ENCODE measurements at places on chromosomes 2 and 18.

- no peak for DNase-seq
Measured at GRCh38 chr2:233081731-233082221, 21.6 kb downstream of the INPP5D start.

DNA sequence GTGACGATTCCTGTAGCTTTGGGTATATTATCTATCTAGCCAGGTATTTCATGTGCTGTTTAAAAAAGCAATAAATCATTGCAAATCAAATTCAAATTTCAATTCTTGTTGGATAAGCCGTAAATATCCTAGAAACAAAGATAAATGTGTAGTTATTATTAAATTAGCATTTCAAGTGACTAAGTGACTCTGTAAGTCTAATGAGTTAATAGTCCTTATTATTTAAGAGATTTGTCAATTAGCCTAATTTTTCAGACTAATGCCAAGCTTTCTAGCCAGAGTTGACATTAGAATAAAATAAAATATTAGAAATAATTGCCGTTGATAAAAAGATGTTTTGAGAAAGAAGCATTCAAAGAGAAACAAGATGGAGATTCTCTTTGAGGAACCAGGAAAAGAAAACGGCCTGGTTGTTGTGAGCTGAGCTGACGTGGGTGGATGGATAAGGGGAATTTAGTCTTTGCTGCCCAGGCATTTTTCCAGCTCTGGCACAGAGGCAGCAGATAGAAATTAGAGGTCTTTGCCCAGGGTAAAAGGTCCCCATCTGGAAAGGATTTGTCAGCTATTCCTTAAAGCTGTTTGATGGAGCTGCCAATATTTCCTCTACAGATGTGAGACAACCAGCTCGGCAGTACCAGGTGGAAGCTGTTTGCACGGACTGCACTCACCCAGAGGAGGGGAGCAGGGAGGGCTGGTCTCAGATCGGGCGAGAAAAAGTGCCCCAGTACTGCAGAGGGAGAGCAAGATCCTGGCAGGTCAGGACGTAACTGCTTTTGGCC is 117.3 kb upstream of the SEC11C start:
- peak; percentile 90 for DNase-seq

DNA sequence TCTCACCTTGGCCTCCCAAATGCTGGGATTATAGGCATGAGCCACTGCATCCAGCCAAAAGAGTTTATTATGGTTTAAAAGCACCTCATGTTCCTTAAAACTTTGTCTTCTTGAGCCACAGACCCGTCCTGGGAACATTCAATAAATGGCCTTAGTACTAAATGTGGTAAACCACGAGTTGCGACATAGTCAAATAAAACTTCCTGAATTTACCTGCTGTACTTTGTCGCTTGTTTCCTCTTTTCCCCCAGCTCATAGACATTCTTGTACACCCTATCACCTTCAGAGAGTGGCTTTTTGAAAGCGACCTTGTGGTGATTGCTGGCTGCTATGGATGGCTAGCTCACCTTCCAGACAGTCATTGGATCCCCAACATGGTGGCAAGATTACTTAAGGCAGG is 310.4 kb downstream of the LRRTM1 start:
- no peak for DNase-seq

- no peak for DNase-seq
Measured at GRCh38 chr2:55565613-55566012, 46.1 kb downstream of the CFAP36 start.

DNA sequence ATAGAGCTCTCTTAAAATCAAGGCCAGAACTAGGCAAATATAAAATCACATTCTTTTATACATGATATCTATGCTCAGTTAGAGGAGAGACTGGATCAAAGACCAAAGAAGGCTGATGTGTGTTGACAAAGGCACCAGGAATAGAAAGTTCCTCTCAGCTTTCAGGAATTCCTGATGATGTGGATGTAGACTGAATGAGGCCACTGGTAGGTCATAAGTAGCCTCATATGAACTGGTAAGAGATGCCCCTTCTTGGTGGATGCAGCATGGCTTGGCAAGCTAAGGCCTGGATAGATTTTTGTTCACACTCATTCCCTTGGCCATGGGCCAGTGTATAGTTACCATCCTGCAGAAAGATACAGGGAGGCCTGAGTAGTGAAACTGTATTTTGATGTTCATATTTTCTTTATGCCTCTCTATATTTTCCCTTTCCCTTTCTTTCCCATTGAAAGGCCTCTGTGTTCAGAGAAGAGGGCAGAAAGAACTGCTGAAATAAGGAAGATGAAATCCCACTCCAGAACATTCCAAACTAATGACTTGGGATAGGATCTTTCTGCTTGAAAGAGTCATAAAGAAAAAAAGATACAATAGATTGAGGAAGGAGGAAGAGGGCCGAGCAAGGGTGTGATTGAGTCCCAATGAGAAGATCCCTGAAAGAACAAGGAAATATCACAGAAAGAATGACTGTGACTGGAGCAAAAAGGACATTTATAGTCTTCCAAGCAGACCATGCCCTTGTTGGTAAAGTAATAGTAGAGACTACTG is 2182.7 kb upstream of the PIK3C3 start:
- DNase-seq, result peak; percentile 26

DNA sequence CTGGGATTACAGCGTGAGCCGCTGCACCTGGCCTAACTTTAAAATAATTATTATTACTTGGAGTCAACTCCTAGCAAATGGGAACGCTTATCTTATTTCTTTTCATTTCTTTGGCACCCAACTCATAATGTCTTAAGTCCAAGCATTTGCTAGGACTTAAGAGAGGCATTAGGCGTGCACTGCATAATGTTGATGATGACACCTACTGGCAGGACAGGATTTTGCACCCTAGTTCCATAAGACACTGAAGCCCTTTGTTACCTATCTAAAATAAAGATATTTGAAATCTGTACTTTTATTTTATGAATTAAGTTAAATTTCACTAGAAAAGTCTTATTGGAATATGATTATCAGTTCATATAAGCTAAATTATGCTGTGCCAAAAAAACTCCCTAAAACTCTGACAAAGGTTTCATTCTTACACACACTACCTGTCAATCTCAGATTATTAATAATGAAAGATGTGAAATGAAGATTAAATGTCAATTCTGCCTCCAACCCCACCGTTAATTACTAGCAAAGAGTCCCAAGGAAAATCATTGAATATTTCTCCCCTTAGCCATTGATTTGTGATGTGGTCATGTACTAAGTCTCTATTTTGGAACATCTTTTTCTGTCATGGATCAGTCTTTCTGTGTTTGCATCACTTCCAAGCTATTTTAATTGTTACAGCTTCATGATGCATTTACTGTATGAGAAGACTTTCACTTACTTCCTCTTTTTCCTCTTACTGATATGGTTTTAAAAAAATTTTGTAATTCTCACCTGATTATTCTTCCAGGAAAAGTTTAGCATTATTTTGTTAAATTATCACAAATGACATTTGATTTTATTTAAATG is 12.7 kb upstream of the CDH2 start:
- peak; percentile 68 for DNase-seq

DNA sequence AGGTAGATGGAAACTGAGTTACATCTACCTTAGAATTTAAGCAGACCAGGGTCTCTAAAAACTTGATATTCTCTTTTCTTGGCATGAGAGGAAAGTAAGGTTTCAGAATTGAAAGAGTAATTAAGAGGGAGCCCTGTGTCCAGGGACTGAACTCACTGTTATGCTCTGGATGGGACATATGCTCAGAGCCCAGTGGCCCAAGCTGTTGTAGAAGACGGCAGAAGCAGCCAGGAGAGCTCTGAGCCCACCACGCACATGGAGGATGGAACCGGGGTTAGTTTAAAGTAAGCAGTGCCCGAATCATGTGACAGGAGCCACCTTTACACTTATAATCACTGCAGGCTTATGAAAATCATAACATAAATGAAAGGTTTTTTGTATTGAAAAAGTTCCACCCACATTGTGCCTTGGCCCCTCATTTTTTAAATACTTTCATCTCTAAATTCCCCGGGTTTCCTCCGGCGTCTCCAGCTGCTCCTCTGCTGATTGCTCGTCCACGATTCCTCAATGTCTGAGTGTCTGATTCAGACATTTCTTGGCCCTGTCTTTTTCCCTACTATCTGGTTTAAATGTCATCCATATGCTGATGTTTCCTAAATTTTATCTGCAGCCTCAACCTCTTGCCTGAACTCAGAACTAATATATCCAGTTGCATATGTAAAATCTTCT is 36.1 kb upstream of the SPTBN1 start:
- no peak for DNase-seq

DNA sequence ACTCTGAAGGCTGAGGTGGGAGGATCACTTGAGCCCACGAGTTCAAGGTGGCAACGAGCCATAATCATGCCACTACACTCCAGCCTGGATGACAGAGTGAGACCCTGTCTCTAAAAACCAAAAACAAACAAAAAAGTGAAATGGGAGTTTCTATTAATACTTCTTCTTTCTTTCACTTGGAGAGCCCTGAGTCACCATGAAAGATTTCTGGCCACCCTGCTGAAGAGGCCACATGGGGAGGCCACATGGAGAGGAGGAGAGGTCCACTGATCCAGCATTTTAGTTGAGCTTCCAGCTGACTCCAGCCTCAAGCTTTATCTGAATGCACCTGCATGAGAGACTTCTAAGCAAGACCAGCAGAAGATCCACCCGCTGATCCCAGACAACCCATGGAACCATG is 74.2 kb upstream of the LAPTM4A start:
- no peak for DNase-seq

DNA sequence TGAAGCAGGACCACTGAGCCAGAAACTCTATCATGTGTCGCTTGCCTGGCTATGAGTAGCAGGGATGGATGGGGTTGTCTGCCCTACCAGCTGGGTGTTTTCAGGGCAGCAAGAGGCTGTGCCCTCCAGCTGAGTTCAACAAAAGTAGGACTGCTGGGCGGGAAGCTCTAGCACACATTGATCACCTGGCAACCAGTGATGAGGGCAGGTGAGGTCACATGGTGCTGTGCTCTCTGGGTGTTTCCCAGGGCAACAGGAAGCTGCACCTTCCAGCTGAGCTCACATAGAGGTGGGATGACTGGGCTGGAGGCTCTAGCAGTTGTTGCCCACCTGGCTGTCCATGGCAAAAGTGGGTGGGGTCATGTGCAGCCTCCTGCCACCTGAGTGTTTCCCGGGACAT is 487.3 kb upstream of the VWC2L start:
- no peak for DNase-seq

GRCh38 chr2:124585277-124585676 is 560.2 kb downstream of the CNTNAP5 start:
- no peak for DNase-seq
